Activated CD4-positive, alpha-beta T cell treated with anti-CD3 and anti-CD28 coated beads for 36 hours (primary cell): ENCODE measurements at places on chromosomes 3 and 15. TPM values are rescaled to one million over a fixed set of nuclear protein-coding genes. Genes with fewer than 3 reads are reported as not detected.

The PARP15 gene
- 8.7 TPM for total RNA-seq

The GUCA1C gene
- not detected for total RNA-seq

The CCDC33 gene
- not detected for total RNA-seq

The TERC gene
- 11.1 TPM for total RNA-seq

The RBM5 gene
- 131 TPM for total RNA-seq

The LRRC31 gene
- total RNA-seq = not detected

The SEMA6D gene
- not detected for total RNA-seq

GRCh38 chr3:123341-123740 lies 73.2 kb upstream of the CHL1 start:
- no peak for DNase-seq

DNA sequence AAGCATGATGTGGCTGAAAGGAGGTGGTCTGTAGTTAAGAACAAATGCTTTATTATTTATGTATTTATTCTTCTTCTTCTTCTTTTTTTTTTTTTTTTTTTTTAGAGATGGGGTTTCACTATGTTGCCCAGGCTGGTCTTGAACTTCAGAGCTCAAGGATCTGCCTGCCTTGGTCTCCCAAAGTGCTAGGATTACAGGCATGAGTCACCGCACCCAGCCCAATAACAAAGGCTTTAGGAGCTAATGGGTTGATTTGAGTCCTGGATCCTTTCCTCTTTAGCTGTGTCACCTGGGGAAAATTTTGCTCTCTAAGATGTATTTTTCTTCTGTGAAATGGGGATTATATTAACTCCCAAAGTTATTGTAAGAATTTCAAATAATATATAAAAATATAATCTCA lies 168.8 kb downstream of the PEX5L start:
- no peak for DNase-seq

DNA sequence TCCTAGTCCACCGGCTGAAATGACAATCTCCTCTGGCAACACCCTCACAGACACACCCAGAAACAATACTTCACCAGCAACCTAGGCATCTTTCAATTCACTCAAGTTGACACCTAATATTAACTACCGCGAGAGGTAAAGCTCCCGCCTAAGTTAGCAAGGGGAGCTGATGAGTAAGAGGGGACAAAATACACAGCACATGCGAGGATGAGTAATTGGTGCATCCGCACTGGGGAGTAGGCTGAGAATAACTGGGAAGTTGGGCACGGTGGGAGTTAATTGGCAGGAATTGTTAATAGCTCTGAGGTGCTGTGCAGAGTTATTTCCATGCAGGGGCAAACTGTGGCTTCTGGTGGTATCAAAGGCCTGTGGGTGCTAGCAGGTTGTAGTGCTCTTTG lies 14.5 kb upstream of the PLD1 start:
- no peak for DNase-seq

DNA sequence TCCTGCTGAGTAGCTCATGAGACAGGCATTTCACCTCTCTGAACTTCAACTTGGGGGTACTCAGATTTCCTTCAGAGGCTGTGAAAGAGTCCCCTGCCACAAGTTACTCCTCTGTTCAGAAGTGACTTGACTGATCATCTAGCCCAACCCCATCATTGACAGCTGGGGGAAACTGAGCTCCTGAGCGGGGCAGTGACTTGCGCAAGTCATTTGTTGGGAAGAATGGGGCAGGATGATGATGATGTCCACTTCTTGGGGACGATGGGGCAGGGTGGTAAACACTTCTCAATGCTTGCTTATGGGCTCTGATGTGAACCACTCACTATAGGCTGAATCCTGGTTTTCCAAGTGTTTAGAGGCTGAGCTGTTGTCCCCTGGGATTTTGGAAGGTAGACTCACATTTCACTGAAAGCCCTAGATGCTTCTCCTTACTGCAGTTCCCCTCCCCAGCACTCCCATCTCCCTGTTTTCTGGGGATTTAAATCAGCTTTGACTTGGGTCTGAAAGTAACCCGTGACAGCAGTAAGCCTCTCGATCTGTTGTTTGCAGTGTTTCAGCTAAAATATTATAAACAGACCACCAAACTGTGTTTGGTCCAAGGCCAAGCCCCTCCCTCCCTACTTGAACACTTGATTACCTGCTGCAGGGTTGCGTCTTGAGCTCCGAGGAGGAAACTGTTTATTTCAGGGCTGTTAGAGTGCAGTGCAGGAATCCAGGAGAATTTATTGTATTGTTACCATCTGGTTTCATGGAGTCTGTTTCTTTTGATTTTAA lies 25.1 kb downstream of the SMAD3 start:
- DNase-seq = no peak

DNA sequence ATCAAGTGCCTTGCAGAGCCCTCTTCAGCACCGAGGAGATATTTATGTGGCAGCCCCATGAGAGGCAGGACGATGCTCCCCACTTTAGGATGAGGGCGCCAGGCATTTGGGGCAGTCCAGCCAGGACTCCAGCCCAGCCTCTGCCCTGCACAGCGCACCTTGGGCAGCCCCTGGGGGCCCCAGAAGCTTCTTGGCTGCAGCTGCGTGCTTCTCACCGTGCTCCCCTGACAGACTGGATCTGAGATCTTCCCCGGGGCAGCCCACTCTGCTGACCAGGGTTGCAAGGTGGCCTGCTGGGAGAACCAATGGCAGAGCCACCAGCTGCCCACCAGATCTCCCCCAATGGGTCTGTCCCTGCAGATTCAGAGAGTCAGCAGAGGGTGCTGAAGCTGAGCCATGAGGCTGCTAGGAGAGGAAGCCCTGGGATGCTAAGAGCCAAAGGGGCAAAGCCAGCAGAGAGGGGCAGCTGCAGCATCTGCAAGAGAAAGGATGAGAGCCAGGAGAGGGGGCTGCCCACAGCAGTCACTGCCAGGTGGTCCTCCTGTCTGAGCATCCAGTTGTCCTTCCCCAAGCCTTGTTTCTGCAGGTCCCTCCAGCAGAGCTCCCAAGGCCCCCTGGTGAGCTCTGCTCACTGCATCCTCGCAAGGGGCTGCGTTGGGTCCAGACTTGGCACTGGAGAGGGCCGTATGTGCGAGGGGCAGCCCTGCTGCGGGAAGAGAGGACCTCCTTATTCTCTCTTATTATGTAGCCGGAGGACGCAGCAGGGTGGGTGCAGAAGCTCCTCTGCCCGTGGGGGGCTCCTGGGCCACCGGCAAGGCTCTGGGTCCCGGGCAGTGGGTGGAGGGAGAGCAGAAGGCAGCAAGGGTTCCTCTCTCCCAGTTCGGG lies 14.7 kb upstream of the KLF13 start:
- DNase-seq = no peak

DNA sequence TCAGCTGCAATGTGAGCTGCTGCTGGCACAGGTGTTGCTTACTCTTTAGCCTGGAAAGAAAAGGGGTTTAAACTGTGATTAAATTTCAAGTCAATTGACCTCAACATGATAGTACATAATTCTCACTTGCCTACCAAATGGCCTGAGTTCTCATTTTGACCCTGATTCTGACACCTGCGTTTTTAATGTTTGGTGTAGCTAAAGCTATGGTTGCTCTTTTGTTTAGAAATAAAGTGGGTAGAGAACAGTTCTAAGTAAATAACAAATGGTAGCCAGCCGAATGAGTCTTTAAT lies 100.8 kb upstream of the SOX2 start:
- DNase-seq = no peak

- no peak for DNase-seq
Measured at GRCh38 chr15:27249760-27250109, 278.8 kb downstream of the GABRG3 start.

DNA sequence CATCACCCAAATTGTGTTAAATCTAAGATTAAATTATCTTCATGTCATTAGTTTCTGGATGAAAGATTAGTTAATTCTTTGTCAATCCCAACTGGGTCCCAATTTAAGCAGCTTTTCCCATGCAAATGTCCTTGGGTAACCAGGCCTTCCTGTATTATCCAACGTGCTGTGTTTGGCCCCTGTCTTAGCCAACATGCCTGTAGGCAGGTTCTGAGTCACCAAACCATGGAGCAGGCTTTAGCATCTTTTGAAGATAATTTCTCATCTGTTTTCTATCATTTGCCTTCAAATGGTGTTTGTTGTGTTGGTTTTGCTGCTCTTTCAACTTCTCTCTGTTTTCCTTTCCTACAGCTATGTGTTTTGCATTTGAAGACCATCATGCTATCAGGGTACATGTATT lies 216.2 kb downstream of the ITPR1 start:
- DNase-seq = no peak
